ENCODE measurements at places on chromosomes 11 and 22.

DNA sequence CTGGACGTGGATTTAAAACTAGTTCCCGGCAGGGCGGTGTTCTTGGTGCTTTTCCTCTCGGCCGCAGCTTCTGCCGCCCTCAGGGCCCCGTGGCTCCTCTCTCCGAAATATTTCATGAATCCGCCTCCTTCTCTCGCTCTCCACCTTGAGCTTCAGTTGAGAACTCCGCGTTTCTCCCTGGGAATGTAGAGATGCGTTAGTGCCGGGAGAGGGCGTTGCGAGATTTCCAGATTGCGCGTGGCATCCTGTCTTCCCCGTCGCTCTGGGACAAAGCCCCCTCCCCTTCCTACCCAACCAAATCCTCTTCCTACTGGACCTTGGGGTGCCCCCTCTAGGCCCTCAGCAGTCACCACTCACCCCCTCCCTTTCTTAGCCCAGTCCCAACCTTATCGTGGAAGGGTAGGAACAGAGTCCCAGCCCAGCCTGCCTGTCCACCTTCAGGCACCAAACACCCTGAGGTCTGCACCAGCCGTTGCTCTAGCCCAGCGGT is 15.5 kb upstream of the RAC2 start:
- DNase-seq, result no peak

DNA sequence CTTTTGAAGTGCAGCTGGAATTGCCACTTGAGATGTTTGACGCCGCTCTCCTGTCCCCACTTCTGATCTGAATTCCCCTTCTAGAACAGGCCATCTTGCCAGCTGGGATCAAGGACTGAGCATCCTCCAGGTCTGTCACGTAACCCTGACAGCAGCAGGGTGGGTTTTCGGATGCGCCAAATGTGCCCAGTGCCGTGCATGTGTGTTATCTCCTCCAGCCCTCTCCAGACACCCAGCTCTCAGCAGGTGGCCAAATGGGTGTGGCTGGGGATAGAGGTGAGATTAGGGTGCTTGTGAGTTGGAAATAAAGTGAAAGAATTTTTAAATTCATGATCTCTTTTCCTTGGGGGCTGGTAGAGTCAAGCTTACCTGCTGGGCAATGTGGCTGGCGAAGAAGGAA is 3.3 kb downstream of the OSBP2 start:
- no peak for DNase-seq

- DNase-seq, result peak; percentile 55
These were observed 26.6 kb downstream of the SC5D start for GRCh38 chr11:121318848-121319834.

DNA sequence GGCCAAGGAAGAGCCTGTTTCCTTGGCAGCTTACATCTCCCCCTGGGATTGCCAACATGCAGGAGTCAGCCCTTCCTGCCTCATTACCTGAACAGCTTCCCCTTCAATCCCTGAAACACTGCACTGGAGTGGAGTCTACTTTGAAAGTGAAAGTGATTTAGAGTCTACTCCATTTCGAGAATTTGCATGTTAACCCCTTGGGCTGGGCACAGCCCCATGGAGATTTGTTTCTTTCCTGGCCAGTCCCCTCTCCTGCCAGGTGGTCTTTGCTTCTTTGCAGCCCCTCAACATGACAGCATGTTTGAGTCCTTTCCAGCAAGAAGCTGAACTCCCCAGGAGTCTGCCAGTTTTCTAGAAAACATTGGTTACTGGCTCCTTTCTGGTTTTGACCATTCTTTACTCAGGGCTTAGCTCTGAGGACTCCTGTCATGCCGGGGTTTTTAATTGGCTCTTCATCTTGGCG is 59.9 kb downstream of the TRAF6 start:
- no peak for DNase-seq

DNA sequence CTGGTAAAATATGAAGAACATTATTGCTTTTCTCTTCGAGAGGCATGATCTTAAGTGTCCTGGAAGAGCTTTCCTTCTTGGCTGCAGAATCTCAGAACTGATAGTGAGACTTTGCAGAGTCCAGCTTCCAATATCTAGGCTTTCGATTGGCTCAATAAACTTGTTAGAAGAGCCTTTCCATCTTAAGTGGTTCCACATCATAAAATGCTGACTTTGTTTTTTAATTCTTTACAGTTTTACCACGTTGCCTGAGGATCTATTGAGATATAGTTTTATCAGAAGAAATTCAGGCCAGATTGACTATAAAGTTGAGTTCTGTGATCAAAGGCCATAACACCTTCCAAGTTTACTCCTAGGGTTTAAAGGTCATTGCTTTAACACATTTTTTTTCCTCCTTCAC is 15.6 kb upstream of the DNAJB7 start:
- no peak for DNase-seq

Data from CD4-positive, alpha-beta memory T cell (primary cell).